ENCODE measurements at places on chromosomes 7 and 10. TPM values are rescaled to one million over a fixed set of nuclear protein-coding genes. Genes with fewer than 3 reads are reported as not detected.

MRLN gene
- polyA plus RNA-seq: 0.77 TPM

ASAH2 gene
- 2.2 TPM for polyA plus RNA-seq

DNA sequence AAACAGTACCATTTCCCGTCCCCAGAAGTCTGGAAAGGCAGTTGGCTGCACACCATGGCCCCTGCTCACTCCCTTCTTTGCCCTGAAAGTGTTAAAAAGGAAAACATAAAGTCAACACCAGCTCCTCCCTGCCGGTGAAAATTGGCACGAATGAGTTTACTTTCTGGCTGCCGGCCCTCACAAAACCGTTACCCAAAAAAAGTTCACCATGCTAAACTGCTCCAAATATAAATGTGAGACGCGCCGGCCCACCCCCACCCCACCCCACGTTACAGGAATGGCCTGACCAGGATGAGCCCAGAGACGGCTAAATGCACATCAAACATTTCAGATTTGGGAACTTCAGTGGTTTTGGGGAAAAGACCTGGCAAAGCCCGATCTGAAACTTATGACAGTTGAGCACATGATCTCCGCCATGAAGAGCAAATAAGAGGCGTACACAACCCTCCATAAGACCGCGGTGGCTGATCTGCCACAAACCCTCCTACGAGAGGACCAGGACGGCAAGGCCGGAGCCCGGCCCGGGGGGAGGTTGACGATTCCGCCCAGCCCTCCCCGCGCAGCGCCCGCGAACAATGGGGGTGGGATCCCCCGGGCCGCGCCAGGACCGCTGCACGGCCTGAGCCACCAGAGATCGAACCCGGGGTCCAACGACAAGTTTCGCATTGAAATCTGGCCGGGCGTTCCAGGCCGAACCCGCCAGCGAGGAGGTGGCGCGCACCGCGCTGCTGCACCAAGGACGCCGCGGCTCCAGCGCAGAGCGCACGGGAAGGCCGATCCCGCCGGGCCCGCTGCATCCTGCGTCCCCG lies 952 bp downstream of the DIP2C start:
- no peak for DNase-seq

DNA sequence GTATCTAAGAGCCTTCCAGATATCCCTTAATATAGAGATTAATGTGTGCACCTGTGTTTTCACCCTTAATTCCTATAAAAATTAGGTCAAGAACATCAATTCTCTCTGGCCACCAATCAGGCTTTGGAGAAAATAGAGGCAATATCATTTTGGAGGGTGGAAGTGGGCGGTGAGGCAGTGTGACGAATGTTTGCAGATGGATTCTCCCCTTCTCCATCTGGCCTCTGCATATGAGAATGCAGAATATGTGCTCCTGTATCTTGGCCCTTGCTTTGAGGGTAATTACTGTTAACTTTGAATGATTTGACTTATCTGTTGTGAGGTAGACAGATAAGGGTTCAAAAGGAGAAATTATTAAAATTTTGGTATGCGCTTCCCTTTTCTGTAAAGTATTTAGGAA lies 304.0 kb upstream of the NPSR1 start:
- no peak for DNase-seq

- no peak for DNase-seq
Observed at GRCh38 chr10:24394461-24395190, 185.7 kb downstream of the KIAA1217 start.

CELF2 gene
- 12.0 TPM for polyA plus RNA-seq

- DNase-seq: no peak
Observed at GRCh38 chr7:18648849-18649758, 153.6 kb downstream of the HDAC9 start.

DNA sequence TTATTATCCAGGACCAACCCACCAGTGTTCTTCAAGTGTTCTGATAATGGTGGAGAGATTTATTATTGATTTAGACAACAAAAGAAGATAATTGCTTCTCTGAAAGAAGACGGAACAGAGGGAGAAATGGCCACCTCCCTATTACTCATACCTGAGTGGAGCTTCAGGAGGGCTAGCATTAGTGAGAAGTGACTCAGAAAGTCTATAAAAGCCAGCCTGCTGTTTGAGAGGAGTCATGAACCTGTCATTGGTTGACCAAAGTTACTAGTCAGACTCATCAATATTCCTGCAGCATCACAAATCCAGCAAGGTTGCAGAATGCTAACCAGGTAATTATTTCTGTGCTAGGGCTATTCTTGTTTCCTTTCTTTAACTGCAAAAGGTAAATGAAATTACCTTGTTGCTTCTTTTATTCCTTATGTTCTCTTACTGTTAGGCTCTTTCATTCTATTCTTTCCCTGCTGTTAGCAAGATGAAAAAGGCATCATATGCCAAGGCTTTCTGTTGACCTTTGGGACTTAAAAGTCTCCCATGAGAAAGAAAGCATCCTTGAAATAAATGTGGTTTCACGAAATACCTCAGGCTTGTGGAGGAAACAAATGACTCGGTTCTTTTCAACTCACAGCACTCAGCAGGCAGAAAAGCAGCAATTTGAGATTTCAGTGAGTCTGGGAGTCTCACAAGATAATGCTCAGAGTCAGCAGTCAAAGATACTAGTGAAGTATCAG lies 256.4 kb upstream of the PHYHIPL start:
- DNase-seq: no peak

All from right renal pelvis (tissue), 4 donors.